ENCODE measurements at places on chromosomes 12 and 14.

GRCh38 chr14:32996343-32996742 is 57.7 kb downstream of the NPAS3 start:
- no peak for DNase-seq

GRCh38 chr14:24996930-24997725 is 52.8 kb downstream of the STXBP6 start:
- DNase-seq = no peak

- DNase-seq = no peak
Observed at GRCh38 chr14:91511043-91511383, 903 bp upstream of the PPP4R3A start.

- no peak for DNase-seq
Observed at GRCh38 chr12:132110677-132111076, 33.4 kb downstream of the DDX51 start.

GRCh38 chr12:65962036-65962430 is 137.8 kb downstream of the HMGA2 start:
- no peak for DNase-seq

DNA sequence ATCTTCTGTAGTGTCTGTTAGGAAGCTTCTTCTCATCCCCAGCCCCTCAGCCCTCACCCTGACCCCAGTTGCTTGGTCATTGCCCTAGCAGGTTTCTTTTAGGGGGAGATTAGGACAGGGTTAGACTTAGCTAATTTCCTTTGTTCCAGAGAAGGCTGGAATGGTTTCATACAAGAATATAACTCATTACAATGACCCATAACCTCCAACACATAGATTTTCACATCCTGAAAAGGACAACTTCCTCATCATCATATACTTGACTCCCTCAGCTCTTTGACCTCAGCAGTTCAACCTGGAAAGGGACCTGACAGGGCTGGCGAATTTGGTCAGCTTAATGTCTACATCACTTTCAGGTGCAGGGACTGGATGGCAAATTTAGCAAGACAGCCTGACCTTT is 8.0 kb upstream of the BHLHE41 start:
- DNase-seq = no peak

DNA sequence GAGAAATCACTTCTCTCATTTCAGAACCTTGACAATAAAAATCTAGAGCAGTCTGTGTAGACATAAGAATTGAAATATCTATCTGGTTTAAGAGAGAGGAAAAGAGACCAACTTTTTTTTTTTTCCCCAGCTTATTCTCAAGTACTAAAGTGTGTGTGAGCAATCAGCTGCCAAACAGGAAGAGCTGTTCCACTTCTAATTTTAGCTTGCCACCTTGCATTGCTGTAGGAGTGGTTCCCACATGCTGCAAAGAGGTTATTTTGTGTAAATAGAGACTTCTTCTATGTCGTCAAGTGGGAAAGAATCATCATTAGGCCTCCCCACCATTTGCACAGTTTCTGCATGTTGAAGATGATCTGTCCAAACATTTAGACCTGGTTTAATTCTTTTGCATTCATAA is 142.6 kb downstream of the NPAS3 start:
- no peak for DNase-seq

DNA sequence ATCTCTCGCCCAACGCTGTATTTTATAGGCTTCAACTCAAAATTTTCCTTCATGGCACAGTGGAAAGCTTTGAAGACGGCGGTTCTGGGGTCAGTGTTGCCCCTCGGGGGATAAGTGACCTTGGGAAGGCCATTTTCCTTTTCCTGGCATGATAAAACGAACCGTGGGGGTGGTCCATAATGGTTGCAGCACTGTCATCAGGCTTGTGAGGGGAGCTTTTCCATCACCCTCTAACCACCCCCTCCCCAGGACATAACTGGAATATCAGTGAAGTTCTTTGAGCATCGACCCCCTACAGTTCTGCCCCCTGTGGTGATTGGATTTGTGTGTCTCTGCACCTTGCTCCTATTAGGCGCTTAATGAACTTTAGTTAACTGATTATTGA is 16.0 kb downstream of the FOS start:
- DNase-seq = no peak

DNA sequence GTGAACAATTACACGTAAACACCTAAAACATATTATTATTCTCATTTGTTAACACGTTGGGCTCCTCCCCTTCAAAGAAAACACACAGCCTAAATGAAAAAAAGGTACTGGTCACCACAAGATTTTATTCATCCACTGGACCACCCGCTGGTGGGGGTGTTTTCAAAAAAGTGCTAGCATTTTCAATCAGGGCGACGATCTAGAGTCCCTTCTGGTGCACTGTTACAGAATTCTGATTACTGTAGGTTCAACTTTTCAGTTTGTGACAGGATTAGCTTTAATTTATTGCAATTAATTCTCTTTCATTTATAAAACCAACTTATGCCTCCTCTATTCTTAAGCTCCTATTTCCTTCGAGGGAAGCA is 443 bp downstream of the MAGOHB start:
- DNase-seq = no peak

DNA sequence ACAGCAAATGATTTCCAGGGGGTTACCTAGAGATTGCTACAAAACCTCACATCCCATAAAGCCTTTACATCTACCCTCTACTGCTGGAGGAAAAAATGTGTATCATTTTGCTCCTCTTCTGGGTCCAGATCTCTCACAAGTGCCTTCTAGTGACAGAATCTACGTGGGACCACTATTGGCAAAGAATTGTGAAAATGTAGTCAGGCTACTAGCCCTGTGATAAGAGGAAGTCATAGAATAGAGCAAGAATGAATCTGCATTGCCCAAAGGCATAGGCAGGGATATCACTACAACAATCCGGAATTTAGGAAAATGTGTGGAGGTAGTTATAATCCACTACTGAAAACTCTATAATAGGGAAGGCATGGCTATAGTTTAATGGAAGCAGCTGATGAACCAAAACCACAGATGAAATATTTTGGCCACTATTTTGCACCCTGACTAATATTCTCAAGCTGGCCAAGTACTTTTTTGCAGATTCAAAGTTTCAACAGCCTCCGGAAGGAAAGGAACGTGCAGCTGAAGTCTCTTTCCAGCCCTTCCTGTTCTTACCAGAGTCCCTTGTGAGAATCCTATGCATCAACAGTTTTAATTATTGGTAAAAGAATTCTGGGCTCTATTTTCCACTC is 176.8 kb downstream of the PHLDA1 start:
- no peak for DNase-seq

- DNase-seq = no peak
Observed at GRCh38 chr12:97556302-97556779, 93.7 kb downstream of the RMST start.

DNA sequence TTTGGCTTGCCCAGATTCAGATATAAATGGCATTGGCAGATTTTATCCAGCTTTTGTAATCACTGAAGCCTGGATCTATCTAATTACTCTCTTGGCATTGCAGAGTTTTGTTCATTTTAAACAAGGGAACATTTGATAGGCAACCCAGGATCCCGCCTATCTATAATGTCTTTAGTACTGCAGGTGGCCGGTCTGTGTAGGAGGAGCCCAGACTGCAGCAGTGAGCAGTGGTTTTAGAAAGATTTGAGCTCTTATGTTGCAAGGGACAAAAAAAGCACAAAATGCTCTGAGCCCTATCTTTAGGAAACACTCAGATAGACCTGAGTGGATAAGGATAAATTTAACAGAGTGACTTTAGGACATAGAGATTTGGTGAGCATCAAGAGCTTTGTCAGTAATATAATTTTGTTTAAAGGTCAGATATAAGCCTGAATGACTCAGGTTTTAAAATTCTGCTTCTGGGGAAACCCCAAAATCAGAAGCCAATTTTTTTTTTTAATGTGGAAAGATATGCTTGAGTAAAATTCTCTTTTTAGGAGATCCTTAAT is 165.5 kb downstream of the SLC5A8 start:
- no peak for DNase-seq

GRCh38 chr12:94599189-94599588 is 51.2 kb downstream of the TMCC3 start:
- no peak for DNase-seq

DNA sequence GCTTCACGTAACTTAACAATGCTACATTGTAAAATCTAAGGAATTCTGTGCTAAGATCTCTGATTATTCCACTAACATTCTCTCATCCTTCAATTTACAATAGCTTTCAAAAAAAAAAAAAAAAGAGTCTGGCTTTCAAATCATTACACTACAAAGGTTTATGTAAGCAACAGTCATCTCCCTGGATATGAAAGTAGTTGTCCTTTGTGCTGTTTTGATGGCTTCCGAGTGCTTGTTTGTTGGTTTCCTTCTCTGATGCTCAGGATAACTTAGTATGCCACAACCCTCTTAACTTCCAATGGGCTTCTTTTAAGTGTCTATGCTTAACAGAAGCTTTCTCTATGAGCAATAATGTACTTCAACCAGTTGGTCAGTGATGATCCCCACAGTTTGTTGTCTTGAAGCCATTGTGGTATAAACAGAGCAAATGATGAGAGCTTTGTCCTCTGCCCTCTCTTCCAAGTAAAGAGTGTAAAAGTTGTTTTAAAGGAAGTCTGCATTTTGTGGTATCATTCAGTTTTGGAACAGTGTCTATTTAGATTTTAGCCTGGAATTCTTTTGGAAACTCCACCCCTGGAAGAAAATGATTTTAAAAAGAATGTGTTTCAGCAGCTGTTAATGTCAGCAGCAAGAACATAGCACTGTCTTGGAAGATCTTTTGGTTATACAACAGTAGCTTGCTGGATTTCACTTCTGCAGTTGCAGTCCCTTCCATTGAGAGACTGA is 396.1 kb upstream of the RGS6 start:
- DNase-seq = no peak

- no peak for DNase-seq
Observed at GRCh38 chr12:3931776-3932175, 58.6 kb upstream of the PARP11 start.

DNA sequence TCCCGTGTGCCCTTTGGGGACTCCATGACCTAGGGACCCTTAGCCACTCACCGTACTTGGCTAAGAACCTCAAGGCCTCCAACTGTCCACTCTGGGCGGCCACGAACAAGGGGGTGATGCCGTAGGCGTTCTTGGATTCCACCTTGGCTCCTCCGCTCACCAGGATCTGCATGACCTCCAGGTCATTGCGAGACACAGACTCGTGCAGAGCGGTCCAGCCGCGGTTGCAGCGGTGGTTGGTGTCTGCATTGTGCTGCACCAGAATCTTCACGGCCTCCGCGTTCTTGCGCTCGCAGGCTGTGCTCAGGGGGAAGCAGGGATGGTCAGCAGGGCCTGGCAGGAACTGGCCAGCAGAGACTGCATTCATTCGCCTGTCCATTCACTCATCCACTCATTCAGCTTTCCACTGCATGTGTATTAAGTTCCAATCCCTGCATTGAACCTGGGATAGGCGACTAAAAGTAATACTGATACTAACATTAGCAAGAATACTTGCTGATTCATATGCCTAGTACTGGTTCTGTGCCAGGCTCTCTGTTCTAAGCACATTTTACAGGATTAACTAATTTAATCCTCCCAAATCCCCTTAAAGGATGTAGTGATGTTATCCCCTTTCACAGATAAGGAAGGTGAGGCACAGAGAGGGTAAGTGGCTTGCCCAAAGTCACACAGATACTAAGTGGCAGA is 23.9 kb downstream of the FAM181A start:
- DNase-seq = no peak

DNA sequence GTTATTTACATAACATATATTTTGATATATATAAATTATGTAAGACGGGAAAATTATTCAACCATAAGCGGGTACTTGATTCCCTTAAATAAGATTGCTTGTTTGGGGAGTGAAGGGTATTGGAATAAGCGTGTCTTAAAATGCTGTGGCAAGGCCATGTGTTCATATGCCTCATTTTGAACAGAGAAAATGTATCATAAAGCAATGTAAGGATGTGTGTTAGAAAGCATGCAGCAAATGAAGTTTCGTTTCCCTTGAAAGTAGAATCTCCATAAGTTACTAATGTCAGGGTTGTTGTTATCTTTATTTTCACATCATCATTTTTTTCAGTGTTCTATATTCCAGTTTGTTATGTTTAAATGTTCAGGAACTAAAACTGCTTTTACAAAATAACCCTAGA is 465.6 kb downstream of the FOXG1 start:
- no peak for DNase-seq
